ENCODE measurements at places on chromosomes 1 and 21.

GRCh38 chr1:113452921-113453770 is 62.8 kb downstream of the MAGI3 start:
- DNase-seq: no peak

GRCh38 chr1:169588112-169588511 is 1.8 kb upstream of the F5 start:
- no peak for DNase-seq

DNA sequence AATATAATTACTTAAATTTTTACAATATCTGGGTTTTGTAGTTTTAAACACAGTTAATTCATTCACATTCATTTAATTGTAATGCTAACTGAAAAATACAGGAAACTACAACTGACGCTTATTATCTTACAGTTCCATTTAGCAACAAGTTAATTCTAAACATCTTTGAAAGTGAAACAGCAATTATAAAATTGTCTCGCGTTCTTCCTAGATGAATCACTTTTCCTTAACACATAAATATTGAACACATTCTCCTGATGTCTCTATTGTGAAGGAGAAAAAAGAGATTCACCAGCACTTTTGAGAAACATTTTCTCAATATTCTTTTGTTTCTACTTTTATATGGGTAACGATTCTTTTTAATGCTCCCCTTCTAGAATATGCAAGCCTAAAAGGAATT is 6.4 kb downstream of the PTGFR start:
- DNase-seq: no peak

- no peak for DNase-seq
Observed at GRCh38 chr1:47532921-47533792, 95.3 kb downstream of the FOXD2 start.

DNA sequence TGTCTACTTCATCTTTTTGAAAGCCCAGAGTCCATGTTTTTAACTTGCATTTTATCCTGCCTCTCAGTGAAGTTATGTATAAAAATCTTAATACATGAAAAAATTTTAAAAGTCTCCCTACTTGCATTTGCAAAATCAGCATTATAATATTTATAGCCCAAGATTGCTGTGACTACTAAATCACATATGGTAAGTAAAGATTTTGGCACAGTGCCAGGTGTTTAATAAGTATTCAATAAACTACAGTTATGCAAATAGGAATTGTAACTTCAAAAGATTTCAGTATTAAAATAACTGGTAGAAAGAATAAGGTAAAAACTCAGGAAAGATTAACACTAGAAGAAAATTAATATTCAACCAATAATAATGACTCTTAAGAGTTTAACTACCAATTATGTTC is 641.7 kb downstream of the LRRIQ3 start:
- no peak for DNase-seq

DNA sequence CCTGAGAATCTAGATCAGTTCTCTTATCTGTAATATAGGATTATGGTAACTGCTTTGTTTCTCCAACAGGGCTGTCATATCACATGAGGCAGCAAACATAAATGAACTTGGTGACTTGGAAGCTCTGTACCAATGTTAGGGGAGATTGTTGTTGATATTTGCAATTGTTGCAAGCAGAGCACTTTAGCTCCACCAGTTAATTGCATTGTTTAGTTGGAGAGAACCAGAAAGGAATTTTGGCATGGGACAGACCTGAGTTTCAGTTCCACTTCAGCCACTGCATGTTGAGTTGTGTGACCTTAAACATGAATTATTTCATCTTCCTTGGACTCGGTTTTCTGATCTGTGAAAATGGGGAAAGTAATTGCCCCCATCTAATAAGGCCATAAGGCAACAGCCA is 142.3 kb upstream of the JUN start:
- DNase-seq: no peak

DNA sequence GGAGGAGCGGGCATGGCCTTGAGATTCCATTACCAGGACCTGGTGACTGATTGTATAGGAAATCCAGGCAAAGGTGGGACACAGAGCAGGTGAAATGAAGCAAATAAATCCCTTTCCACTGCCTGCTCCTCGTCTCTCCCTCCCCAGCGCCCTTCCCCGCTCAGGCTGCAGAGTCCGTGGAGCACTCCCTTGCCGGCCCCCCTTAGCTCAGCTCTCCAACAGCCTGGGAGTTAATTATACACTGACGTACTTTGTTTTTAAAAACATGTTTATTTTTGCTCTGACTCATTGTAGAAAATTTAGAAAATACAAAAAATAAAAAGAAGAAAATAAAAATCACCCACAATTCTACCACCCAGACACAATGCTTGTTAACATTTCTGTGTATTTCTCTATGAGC is 61.7 kb downstream of the LGR6 start:
- DNase-seq: no peak

DNA sequence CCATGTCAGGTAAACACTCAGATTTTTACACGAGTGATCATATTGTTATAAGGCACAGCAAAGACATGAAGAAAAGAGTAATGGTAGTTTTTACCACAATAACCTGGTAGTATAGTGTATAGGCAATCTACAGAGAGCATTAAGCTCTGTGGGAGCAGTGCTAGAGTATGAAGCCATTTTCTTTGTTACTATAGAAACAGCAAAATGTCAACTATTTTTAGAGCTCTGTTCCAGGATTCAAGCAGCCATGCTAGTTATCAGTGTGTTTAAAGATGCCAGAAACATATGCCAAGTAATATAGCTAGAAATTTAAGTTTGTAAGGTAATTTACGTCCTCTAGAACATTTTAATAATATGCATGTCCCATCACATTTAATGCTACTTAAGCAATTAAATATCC is 77.6 kb upstream of the RGS18 start:
- DNase-seq: no peak

GRCh38 chr1:46446646-46447498 is 42.8 kb upstream of the DMBX1 start:
- DNase-seq: peak; percentile 75

DNA sequence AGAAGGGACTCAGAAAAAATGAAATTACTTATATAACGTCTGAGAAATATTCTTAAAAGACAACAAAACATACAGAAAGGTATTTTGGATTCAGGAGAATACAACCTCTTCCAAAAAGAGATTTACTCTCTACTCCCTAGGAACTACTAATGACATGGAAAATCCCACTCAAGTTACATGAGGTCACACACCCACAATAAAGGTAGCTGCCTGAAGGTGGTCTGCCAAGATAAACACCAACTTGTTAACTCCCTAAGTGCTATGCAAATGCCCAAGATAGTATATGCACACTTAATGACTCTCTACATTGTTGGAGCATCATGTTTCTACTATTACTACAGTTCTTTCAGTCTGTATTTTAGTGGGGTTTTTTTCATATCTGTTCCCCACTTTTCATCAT is 26.5 kb downstream of the RERE start:
- DNase-seq: no peak

Measured in activated naive CD8-positive, alpha-beta T cell treated with anti-CD3 and anti-CD28 coated beads for 36 hours (primary cell).